ENCODE measurements at places on chromosomes 13 and 19.

DNA sequence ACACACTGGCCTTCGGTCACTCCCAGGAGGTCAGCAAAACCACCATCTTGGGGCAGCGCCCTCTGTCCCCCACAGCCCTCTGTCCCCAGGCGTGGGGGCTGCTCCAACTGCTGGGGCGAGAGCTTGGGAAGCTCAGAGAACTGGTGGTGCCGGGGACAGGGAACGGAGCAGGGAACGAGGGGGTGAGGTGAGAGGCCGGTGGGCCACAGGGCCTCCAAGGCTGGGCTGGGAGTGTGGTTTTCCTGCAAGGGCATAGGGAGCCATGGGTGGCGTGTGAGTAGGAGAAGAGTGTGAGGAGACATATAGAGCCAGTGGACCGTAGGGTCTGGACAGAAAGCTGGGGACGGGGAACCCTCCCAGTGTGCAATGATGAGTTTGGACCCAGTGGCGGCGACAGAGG is 34.1 kb downstream of the F2RL3 start:
- ATAC-seq: no peak

GRCh38 chr13:66860878-66861417 is 369.2 kb downstream of the PCDH9 start:
- ATAC-seq: no peak

DNA sequence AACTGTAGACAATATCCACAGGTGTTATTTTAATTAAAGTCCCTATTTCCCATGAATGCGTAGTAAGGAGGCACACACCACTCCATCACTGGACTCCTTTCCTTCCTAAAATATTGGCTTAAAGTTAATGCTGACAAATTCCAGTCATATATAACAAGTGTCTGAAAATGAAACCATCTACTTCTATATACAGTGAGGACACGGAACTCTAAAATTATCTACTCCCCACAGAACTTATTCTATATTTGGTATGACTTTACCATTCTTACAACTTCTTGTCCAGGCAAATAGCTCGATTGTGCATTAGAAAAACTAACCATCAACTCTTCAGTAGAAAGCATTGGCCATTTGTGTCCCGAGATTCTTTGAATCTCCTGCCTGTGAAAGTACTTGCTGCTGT is 1560.2 kb downstream of the EFNB2 start:
- ATAC-seq: no peak

DNA sequence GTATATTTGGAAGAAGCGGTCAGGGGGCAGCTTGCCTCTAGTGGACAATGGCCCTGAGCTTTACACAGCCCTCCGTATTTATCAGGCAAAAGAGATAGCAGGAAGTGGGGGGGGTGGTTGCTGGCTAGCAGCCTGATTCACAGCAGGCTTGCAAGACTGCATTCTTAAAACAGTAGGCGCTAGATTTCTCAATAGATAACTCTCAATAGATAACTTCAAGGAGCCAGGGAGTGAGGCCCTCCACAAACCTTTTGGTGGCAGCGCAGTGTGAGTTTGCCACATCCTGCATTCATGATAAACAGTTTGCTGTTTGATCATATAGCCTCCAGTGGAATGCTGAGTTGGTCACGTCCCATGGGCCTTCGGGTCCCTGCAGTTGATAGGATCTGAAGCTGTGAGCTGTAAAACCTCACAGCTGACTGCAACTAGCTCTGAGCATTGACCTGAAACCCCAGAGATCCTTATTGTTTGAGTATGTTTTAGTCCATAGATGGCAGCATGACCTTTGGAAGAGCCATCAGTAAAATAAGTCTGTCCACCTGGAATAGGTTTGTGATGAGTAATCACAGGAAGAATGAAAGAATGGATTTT is 12.2 kb downstream of the FPR3 start:
- ATAC-seq: no peak

- ATAC-seq: no peak
Measured at GRCh38 chr13:27991881-27992280, 3.4 kb upstream of the URAD start.

DNA sequence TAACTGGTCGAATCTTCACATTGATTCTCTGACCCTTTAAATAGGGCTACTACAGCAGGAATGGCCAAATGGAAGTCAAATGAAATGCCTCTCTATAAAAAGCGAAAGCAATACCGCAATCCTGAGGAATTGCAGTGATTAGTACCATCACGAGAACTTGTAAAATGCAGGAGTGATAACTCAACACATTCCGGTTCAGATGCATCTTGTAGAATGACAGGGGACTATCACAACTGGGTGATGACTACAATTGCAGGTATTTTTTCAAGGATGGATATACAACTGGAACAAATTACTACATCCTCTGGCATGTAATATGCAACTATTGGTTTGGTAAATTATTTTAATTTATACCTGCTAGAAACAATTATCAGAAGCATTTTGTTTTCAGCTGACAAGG is 140.4 kb downstream of the PCDH20 start:
- no peak for ATAC-seq

- peak; percentile 70 for ATAC-seq
Measured at GRCh38 chr19:34475026-34475974, 6.3 kb upstream of the WTIP start.

DNA sequence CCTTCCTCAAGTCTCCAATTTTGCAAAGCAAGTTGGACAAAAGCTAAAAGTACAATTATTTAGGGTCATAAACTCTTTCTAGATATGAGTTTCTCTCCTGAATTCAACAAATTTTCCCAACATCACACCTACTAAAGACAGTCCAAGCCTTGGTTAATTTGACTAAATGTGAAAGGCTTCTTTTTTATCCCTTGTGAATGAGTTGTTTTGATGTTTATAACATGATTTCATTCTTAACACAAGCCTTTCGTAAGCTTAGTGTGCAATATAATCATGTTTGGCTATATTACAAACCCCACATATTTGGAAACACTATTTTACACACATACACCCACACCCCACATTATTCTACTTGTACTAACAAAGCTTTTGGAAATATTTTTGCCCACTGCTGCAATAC is 57.3 kb downstream of the ZC3H13 start:
- no peak for ATAC-seq

DNA sequence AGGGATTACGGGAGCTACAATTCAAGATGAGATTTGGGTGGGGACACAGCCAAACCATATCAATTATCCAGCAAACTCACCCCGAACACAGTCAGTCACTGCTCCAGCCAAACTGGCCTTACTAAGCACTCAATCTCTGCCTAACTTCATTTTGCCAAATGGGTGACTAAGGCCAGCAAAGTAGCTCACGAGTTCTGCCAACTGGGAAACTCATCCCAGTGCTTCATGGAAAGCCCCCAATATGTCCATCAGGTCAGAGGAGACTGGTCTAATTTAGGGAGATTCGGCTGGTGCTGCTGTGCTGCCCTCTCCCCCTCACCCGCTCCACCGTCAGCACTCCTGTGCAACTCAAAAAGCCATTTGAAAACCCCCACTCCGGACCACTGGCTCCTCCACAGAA is 324.0 kb downstream of the FOXO1 start:
- no peak for ATAC-seq

- no peak for ATAC-seq
Measured at GRCh38 chr19:27966390-27966816, 1246.5 kb downstream of the UQCRFS1 start.

Measured in SK-N-SH treated with all-trans-retinoic acid at 6 μM for 48 hours (cell line).